D721Med (cell line): ENCODE measurements at places on chromosomes 16 and 17.

GRCh38 chr16:2971985-2972784 lies 3.0 kb downstream of the PAQR4 start:
- DNase-seq = no peak

GRCh38 chr16:4948903-4949766 lies 9.0 kb upstream of the SEC14L5 start:
- DNase-seq = no peak

GRCh38 chr17:48554412-48555257 lies 9.7 kb upstream of the HOXB2 start:
- no peak for DNase-seq

- DNase-seq = no peak
Measured at GRCh38 chr16:82628711-82629110, 1.9 kb downstream of the CDH13 start.

DNA sequence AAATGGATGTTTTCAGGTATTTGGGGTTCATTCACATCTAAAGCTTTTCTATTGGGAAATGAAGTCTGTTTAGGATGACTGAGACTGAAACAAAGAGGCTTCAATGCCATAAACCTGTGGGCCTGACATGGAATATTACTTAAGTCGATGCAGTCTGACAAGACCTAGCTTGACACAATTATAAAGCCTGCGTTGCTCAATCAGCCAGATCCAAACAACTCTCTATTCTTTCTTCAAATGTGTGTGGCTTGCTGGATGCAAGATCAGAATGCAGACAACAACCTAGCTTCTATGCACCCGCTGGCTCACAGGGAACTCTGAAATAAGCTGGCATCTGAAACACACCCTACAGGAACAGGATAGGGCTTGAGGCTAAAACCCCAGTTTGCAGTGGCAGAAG lies 40.0 kb downstream of the RFFL start:
- no peak for DNase-seq

- no peak for DNase-seq
Measured at GRCh38 chr17:68835071-68835470, 120.1 kb downstream of the ABCA8 start.

GRCh38 chr17:79280866-79281572 lies 206.4 kb downstream of the ENGASE start:
- DNase-seq = no peak

DNA sequence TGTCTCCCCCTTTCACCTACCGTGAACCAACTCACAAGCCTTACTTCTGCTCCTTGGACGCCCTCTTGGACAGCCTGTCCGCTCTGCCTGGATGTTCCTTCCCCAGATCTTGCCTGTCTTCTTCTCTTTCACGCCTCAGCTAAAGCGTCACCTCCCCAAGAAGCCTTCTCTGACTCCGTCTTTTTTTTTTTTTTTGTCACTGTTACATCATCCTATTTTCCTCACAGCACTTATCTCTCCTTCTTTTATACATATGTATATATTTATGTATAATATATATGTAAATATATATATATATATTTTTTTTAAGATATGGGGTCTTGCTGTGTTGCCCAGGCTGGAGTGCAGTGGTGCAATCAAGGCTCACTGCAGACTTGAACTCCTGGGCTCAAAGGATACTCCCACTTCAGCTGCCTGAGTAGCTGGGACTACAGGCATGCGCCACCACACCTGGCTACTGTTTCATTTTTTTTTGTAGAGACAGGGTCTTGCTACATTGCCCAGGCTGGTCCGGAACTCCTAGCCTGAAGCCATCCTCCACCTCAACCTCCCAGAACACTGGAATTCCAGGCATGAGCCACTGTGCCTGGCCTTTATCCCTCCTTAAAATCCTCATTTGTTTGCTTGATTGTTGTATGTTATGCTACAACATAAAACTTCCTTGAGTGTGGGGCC lies 16.5 kb upstream of the AKTIP start:
- no peak for DNase-seq
